ENCODE measurements at places on chromosomes 16 and 17. TPM values are rescaled to one million over a fixed set of nuclear protein-coding genes. Genes with fewer than 3 reads are reported as not detected.

The CDRT4 gene
- 2.2 TPM for total RNA-seq

The ZG16 gene
- not detected for total RNA-seq

The OR3A2 gene
- 1.0 TPM for total RNA-seq

The SHCBP1 gene
- total RNA-seq: 3.7 TPM

The PTGES3L gene
- 1.6 TPM for total RNA-seq

The SCGB1C2 gene
- not detected for total RNA-seq

Measured in kidney epithelial cell (primary cell).